Chondrocyte (in vitro differentiated cells): ENCODE measurements at places on chromosomes 7 and 10. TPM values are rescaled to one million over a fixed set of nuclear protein-coding genes. Genes with fewer than 3 reads are reported as not detected.

- DNase-seq = no peak
- H3K4me1 ChIP-seq = peaks cover 34% of the 10 kb centered on the region
- H3K4me3 ChIP-seq = peak overlapping the region; percentile 97
- no peaks in the 10 kb centered on the region for H3K36me3 ChIP-seq
- H3K27me3 ChIP-seq = peaks cover 4% of the 10 kb centered on the region
- H3K27ac ChIP-seq = peak overlapping the region; percentile 98
Measured at GRCh38 chr7:131111081-131111576, 216.5 kb upstream of the MKLN1 start.

DNA sequence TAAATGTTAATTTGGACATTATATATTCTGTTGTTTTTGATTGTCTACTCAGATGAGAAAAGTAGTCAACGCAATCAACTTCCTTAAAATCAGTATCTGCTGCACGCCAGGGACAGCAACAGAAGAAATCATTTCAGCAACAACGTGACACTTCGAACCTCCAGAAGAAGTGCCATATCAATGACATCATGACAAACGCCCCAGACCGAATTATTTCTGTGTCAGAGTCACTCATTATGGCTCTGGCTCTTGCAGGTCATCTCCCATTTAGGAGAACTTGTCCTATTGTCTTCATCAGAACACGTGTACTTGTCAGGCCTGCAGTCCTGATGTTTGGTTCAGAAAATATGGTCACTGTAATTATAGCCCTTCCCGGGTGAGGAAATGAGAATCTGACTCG is 276.3 kb downstream of the ADARB2 start:
- peaks cover 24% of the 10 kb centered on the region for H3K27me3 ChIP-seq
- no peak overlapping the region for H3K4me3 ChIP-seq
- DNase-seq = no peak
- peaks cover 18% of the 10 kb centered on the region for H3K4me1 ChIP-seq

DNA sequence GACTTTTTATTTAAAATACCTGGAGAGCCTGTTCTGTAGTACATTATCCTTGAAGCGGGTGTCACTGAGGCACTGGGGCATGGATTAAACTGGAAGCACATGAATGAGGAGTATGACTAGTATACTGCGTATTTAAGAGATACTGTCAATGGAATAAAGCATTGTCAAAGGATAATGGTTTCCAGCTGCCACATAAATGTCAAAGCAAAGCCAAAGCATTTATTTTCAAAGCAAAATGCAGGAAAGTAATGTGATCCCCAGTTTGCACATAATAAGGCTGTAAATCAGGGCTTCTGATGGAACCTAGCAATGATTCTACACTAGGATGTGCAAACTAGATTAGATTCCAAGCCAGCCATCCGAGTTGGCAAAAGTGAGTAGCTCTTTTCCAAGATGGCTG is 240.1 kb downstream of the POU6F2 start:
- no peak overlapping the region for H3K27ac ChIP-seq
- no peaks in the 10 kb centered on the region for H3K36me3 ChIP-seq

DNA sequence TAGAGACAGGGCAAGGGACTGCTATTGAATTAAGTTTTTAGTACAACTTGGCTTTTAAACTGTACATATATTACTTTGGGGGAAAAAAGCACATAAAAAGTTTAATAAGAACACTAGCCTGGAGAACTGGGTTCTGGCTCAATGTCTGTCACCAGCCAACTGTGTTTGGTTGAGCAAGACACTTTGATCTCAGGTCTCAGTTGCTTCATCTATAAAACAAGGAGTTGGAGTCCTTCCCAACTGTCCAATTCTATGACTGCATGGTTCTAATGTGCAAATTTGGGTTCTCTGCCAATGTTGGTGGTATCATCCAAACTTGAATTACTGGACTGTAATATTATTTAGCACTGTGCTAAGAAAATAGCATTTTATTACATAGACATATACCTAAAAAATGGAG is 50.3 kb downstream of the ATXN7L1 start:
- H3K4me1 ChIP-seq = peaks cover 37% of the 10 kb centered on the region
- H3K27me3 ChIP-seq = no peaks in the 10 kb centered on the region
- DNase-seq = no peak

- no peak overlapping the region for H3K27ac ChIP-seq
- DNase-seq = no peak
- H3K4me3 ChIP-seq = no peak overlapping the region
- peaks cover 1% of the 10 kb centered on the region for H3K36me3 ChIP-seq
- H3K4me1 ChIP-seq = no peaks in the 10 kb centered on the region
Measured at GRCh38 chr10:20173046-20173445, 356.8 kb downstream of the PLXDC2 start.

DNA sequence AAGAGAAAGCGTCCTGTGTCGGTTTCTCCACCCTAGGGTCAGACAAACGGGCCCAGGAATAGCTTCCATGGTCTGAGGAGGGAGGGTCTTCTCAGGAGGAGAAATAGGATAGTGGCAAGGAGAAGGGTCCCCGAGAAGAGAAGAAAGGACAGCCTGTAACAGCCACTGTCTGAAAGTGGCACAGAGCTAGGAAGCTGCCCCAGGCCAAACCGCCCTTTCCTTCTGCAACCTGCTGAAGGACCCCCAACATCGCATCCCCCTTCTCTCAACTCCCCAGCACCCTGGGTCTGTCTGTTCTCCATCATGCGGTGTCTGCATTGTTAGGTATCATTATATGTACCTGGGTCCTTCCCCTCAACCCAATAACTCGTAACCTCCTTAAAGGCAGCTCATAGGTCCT is 47.1 kb downstream of the COL17A1 start:
- H3K4me3 ChIP-seq = no peak overlapping the region
- H3K36me3 ChIP-seq = no peaks in the 10 kb centered on the region
- DNase-seq = no peak
- H3K27me3 ChIP-seq = no peaks in the 10 kb centered on the region

DNA sequence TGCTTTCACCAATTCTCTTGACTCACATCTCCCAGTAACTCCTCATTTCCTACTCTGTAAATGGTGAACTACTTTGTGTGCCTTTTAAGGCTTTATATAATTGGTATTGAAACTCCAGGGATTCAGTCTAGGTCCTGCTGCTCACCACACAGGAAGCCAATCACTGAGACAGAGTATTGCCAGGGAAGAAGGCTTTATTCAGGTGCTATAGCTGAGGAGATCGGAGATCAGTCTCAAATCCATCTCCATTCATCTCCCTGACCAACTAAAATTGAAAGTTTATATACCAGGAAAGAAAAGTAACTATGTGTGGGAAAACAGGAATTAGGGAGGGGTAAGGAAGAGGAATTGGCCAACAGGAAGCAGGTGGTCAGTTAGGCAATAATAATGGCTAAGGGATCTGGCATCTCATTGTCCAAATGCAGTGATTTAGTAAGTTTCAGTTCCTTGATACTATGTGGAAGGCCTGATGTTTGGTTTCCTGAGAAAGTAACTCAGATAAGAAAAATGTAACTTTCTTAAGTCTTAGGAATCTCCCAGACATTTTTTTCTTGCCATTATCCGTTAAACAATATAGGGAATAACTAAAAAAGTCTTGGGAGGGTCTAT is 10.2 kb upstream of the SDHAF3 start:
- no peaks in the 10 kb centered on the region for H3K4me1 ChIP-seq
- no peak overlapping the region for H3K27ac ChIP-seq
- H3K36me3 ChIP-seq = peaks cover 3% of the 10 kb centered on the region
- H3K4me3 ChIP-seq = no peak overlapping the region

GRCh38 chr7:142945001-142945400 is 5.7 kb downstream of the LLCFC1 start:
- DNase-seq = no peak
- peaks cover under 1% of the 10 kb centered on the region for H3K27me3 ChIP-seq
- H3K4me3 ChIP-seq = no peak overlapping the region
- H3K27ac ChIP-seq = no peak overlapping the region

Gene NXPH1
- not detected in 3 replicates for total RNA-seq

Gene SHTN1
- 20.2 to 24.7 TPM (median 20.6 TPM) in 3 replicates for total RNA-seq

Gene ZNF853
- total RNA-seq = 13.4 to 16.2 TPM (median 15.1 TPM) in 3 replicates
